ENCODE measurements at places on chromosomes 4 and X. TPM values are rescaled to one million over a fixed set of nuclear protein-coding genes. Genes with fewer than 3 reads are reported as not detected.
A peak's percentile ranks its signal among the peaks of the same experiment; 100 is the strongest.

- H3K27ac ChIP-seq: no peak overlapping the region
- peak; percentile 10 for DNase-seq
- H3K4me3 ChIP-seq: no peak overlapping the region
- H3K27me3 ChIP-seq: peaks cover 1% of the 10 kb centered on the region
Measured at GRCh38 chrX:130916636-130917422, 13.8 kb upstream of the ENOX2 start.

- DNase-seq: no peak
- no peaks in the 10 kb centered on the region for H3K36me3 ChIP-seq
- H3K4me1 ChIP-seq: no peaks in the 10 kb centered on the region
- H3K27ac ChIP-seq: no peak overlapping the region
- no peaks in the 10 kb centered on the region for H3K27me3 ChIP-seq
Measured at GRCh38 chrX:43743100-43743822, 87.2 kb downstream of the MAOA start.

GRCh38 chr4:111480510-111480909, 664.7 kb upstream of the FAM241A start:
- no peak for DNase-seq
- H3K27ac ChIP-seq: no peak overlapping the region
- no peaks in the 10 kb centered on the region for H3K27me3 ChIP-seq
- H3K4me3 ChIP-seq: no peak overlapping the region

- H3K4me1 ChIP-seq: no peaks in the 10 kb centered on the region
- H3K36me3 ChIP-seq: no peaks in the 10 kb centered on the region
- no peaks in the 10 kb centered on the region for H3K27me3 ChIP-seq
- no peak overlapping the region for H3K4me3 ChIP-seq
Measured at GRCh38 chrX:86714441-86714840, 566.2 kb downstream of the DACH2 start.

DNA sequence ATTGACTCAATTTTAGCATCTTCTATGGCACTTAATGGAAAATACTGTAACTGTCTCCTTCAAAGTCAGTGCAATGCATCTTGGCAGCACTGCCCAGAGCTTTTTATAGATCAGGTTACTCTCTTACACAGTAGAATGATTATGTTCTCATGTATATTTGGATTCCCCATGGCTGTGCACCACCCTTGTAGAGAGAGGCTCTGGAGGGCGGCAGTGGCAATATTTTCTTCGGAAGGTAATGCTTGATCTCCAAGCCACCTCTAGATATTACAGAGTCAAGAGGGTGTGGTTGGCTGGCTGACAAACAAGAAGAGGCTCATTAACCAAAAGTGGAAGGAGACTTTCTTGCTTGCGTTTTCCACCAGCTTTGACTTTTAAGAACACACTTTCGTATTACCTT, 72.8 kb upstream of the ARSJ start:
- H3K36me3 ChIP-seq: peaks cover 6% of the 10 kb centered on the region
- H3K27ac ChIP-seq: no peak overlapping the region
- no peak overlapping the region for H3K4me3 ChIP-seq
- H3K27me3 ChIP-seq: no peaks in the 10 kb centered on the region
- no peak for DNase-seq

- H3K4me1 ChIP-seq: peaks cover 28% of the 10 kb centered on the region
- no peak for DNase-seq
- H3K27me3 ChIP-seq: peaks cover 5% of the 10 kb centered on the region
Measured at GRCh38 chr4:7359400-7360062, 75.2 kb downstream of the PSAPL1 start.

DNA sequence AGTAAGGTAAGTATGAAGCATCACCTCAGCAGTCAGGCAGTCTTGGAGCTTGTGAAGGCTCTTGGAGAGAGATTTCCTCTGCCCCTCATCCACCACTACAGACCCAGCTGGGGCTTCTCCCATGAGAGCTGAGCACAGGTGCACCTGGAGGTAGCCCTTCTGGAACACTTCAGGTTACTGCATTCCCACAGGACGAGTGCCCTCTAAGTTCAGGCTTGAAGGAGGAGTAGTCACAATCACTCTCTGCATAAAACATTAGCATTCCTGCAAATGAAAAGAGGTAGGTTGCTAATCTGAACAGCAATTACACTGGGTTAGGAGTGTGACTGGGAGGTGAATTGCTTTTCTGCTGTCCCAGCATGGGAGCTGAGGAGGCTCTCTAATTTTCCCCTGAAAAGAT, 308.8 kb downstream of the TEX13C start:
- DNase-seq: no peak
- no peaks in the 10 kb centered on the region for H3K4me1 ChIP-seq
- H3K36me3 ChIP-seq: no peaks in the 10 kb centered on the region
- no peaks in the 10 kb centered on the region for H3K27me3 ChIP-seq

DNA sequence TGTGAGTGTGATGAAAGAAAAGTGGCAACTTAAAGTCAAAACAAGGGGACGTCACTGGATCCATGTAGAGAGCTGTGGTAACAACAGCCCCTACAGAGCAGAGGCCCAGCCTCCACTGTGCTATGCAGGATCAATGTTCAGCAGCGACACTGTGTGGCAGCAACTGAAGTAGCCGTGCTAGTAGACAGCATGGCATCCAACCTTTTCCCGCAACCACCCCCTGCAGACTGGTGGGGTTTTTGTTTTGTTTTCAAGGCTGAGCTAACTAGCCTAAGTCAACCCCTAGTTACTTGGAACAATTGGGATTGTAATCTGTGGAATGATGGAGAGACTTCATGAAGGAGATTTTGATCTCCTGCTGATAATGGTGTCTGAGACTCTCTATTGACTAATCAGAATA, 44.4 kb upstream of the PPARGC1A start:
- H3K27me3 ChIP-seq: no peaks in the 10 kb centered on the region
- H3K36me3 ChIP-seq: no peaks in the 10 kb centered on the region
- no peaks in the 10 kb centered on the region for H3K4me1 ChIP-seq
- H3K27ac ChIP-seq: no peak overlapping the region
- DNase-seq: no peak
- H3K4me3 ChIP-seq: no peak overlapping the region

QDPR gene
- 39.0 TPM for total RNA-seq

MAGEB3 gene
- not detected for total RNA-seq

GAR1 gene
- 22.0 TPM for total RNA-seq

GYPE gene
- 0.94 TPM for total RNA-seq

RBM10 gene
- total RNA-seq: 44.3 TPM

MAGED1 gene
- 400 TPM for total RNA-seq

BRS3 gene
- not detected for total RNA-seq

Data from HFFc6 (cell line).